Right kidney (tissue), 9 donors: ENCODE measurements at places on chromosomes 7 and 10.
A peak's percentile ranks its signal among the peaks of the same experiment; 100 is the strongest.

DNA sequence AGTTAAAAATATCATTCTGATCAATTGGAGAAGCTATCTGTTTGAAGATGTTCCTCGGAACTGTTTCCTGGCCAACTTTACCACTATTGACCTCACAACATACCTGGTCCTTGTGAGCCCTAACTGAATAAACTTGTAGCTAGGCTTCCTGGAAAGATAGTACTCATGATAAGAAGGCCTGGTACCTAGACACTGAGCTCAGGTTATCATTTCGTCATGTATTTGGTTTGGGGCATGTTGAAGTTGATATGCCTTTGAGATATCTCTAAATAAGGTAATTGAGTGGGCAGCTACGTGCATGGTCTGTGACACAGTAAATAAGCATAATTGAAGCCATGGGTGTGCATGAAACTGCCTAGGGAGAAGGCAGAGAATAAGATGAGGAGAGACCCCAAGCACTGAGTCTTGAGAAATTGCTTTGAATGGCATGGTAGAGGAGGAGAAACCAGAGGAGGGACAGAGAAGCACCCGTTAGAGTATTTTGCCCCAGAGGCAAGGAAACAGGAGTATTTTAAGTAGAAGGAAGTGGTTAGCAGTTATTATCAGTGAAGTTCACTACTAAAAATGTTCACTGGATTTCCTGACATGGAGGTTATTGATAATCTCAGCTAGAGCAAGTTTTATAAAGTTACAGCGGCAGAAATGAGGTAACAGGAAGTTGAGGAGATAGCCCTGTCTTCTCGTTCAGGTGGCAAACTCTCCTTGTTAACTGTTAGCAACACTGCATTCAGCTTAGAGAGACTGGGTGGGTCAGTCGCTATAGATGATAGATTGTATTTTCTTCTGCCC lies 55.6 kb downstream of the CC2D2B start:
- DNase-seq, result no peak

DNA sequence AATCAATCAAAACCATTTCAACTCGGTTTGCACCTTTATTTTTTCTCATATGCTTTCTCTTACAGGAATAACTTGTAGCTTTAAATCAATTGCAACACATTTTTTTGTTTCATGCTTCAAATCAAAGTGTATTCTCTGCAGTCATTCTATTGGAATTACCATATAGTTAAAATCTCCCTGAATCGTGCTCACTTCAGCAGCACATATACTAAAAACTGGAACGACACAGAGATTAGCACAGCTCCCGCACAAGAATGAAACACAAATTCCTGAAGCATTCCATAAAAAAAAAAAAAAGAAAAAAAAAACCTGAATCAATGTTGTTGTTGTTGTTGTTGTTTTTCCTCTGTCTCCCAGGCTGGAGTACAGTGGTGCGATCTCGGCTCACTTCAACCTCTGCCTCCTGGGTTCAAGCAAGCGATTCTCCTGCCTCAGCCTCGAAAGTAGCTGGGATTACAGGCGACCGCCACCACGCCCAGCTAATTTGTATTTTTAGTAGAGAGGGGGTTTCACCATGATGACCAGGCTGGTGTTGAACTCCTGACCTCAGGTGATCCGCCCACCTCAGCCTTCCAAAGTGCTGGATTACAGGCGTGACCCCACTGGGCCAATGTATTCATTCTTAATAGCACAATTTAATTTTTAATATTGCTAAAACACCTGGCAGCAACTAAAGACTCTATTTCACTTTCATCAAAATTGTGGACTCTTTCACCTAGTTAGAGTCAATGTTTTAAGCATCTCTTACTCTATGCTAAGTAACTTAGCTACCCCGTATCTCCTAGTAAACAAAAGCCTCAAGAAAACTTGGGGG lies 26.3 kb downstream of the ANKRD61 start:
- no peak for DNase-seq

DNA sequence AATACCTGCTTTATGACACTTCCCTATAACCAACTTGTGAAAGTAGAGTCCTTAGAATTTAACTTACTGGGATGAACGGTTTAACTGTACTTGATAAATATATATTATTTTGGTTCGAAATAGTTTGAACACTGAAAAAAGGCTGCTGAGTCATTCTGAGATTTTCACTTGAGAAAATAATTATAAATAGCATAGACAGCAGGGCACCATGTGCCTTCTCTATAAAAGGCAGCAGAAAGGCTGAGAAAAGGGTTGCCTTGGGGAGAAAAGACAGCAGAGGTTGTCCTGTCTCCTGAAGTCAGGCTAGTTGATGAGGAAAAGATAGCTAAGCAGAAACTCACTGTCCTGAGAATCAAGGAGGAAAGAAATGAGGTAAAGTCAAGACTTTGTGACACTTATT lies 92.4 kb downstream of the CTTNBP2 start:
- no peak for DNase-seq

DNA sequence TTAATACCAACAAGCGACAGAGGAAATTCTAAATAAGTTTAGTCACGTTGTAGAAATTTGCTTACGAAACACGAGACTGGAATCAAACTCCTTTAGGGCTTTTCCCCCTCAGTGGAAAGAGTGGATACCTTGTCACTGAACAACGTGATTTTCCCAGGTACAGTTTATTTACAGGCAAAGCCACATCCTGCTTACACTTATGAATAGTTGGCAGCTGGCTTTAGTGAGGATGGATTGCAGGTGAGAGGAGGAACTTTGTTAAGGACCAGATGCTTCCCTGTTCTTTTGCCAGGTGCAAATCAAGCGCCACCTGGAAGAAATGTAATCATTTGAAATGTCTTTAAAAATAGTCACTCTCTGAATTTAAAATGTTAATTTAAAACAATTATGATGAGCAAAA lies 282.4 kb downstream of the ADARB2 start:
- no peak for DNase-seq

- DNase-seq, result no peak
These were observed 5.7 kb downstream of the ANLN start for GRCh38 chr7:36395171-36395894.

- no peak for DNase-seq
These were observed 1.7 kb upstream of the DIP2C start for GRCh38 chr10:691216-691615.

- DNase-seq, result no peak
These were observed 85.9 kb upstream of the PLXDC2 start for GRCh38 chr10:19730167-19730906.

DNA sequence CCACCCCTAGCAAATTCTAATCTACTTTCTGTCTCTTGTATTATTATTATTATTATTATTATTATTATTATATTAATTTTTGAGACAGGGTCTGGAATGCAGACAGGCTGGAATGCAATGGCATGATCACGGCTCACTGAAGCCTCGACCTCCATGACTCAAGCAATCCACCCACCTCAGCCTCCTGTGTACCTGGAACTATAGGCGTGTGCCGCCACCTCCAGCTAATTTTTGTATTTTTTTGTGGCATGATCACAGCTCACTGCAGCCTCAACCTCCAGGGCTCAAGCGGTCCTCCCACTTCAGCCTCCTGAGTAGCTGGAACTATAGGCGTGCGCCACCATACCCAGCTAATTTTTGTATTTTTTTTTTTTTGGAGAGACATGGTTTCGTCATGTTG lies 2.6 kb upstream of the TMEM139 start:
- DNase-seq, result no peak

GRCh38 chr7:70619130-70619529 lies 512.8 kb upstream of the GALNT17 start:
- no peak for DNase-seq

DNA sequence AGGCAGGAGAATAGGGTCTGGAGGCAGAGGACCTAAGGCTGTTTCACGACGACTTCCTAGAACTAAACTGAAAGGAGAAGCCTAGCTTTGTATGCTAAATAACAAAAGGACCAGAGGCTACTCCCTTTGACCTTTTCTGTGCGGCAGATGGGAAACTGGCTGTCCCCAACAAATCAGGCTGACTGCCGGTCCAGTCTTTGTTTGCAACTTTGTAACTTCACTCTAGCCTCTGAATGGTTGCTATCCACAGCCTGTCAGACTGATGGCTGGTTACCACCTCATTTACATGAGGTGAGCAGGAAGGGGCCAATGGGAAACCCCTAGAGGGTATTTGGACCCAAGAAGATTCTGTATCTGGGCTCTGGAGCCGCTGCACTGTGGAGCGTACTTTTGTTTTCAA lies 132.6 kb upstream of the SHH start:
- no peak for DNase-seq

DNA sequence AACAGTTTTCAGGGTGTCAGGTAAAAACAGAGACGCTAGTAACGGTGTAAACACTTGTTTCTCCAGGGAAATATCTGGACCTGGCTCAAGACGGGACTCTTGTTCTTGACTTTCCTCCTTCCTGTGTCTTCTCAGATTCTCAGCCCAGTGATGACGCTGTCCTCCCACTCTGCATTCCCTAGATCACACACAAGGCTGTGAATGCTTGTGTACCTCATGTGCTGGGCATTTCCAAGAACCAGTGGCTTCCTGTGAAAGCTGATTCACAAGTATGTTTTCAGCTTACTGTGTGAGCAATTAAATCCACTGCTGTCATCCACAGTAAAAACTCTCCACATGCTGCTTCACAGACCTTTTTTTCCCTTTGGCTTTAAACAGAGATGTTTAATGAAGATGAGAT lies 193.8 kb upstream of the DPP6 start:
- no peak for DNase-seq

DNA sequence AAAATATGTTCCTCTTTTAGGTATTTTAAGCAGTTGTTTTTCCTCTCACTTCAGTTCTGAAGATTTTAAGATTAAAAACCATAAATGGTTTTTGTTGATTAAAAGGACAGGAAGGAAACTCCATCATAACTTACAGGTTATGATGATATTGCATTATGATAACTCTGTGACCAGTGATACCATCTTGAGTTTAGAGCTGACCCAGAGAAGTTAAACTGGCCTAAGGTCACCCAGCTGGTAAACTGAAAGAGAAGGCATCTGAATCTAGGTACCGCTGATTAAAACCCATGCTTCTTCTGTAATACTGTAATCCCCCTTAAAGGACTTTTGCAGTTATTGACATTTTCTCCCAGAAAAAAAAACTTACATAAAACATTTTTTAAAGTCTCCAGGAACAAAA lies 29.6 kb downstream of the LOXL4 start:
- no peak for DNase-seq

- no peak for DNase-seq
These were observed 49.6 kb downstream of the ASB13 start for GRCh38 chr10:5616836-5617235.

- DNase-seq, result no peak
These were observed 35.6 kb upstream of the LAMB4 start for GRCh38 chr7:108165723-108166122.

- no peak for DNase-seq
These were observed 15.0 kb downstream of the ARPC1A start for GRCh38 chr7:99340659-99341058.

DNA sequence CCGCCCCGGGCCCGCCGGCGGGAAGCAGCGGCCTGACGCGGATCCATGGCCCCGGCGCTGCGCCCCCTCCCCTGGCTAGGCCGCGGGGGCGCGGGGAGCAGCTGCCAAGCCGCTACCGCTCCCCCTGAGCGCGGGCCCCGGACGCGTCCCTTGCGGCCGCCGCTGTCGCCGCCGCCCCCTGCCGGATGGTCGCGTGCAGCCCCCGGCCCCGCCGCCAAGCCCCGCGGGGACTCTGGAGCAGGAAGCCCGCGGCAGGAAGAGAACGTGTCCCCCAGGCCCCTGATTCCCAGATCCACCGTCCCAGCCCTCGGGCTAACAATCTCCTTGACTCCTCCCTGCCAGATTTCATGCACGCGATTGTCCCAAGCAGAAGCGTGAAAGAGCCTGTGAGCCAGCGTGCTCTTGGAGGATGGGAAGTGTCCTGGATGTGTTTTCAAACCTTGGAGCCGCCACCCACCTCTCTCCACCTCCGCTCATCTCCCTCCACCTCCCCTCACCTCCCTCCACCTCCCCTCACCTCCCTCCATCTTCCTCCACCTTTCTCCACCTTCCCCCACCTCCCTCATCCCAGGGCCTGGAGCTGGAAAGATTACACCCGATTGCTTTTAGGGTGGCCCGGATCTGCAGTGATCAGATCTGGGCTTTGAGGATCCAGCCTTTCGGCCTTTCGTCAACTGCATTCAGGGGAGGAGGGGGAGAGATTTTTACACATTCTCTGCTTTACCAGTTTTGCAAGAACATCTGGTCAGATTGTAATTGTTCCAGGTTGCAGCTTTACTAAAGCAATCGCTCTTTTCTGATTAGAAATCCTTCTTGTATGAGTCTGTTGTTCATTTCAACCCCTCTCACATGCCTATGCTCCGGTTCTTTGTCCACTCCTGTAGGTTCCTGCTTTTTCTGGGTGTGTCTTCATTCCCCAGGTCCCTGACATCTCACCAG lies 570 bp upstream of the PRTFDC1 start:
- peak; percentile 77 for DNase-seq

DNA sequence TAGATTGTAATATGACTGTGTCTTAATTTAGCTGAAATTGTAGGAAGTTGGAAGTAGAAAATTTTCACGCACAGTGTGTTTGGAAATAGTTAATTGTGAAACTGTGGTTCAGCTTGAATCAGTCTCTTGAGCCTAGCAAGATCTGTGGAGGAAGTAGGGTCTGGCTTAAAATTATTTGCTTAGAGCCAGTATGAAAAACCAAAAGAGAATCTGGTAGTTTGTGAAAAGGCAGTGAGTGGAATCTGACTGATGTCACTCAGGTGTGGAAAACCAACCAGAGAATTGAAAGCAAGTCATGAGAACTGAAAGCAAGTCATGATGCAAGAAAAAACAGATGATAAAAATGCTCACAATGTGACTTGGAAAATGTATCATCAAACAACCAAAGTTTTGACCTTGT lies 11.5 kb downstream of the LIPJ start:
- DNase-seq, result no peak

DNA sequence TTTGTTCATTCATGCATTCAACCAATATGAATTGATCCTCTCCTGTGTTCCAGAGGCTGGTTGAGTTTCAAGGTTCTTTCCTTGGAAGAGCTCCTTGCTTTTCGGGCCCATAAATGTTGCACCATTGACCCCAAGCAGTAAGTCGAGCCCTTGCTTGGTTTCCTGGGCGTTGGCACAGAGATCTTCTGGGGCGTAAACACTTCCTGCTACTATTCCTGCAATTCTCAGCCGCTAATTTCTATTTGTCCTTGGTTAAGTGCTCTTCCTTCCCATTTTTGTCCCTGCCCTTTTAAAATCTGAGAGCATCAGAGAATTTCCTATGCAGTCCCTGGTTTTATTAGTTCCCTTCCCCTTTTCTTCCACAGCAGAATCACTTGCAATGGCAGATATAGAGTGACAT lies 44.1 kb upstream of the ADRB1 start:
- DNase-seq, result no peak

GRCh38 chr10:126420567-126421300 lies 32.5 kb upstream of the ADAM12 start:
- DNase-seq, result no peak

- DNase-seq, result no peak
These were observed 11.5 kb downstream of the CREB3L2 start for GRCh38 chr7:137990251-137990941.

- no peak for DNase-seq
These were observed 6.4 kb upstream of the GPR22 start for GRCh38 chr7:107463139-107464078.

GRCh38 chr7:158710651-158711102 lies 6.1 kb upstream of the NCAPG2 start:
- DNase-seq, result no peak
